ENCODE measurements at places on chromosomes 7 and 10. TPM values are rescaled to one million over a fixed set of nuclear protein-coding genes. Genes with fewer than 3 reads are reported as not detected.

- H3K36me3 ChIP-seq: no peaks in the 10 kb centered on the region
- no peaks in the 10 kb centered on the region for H3K4me1 ChIP-seq
- no peak overlapping the region for H3K4me3 ChIP-seq
- H3K27me3 ChIP-seq: no peaks in the 10 kb centered on the region
- H3K27ac ChIP-seq: no peak overlapping the region
- no peak for DNase-seq
Measured at GRCh38 chr7:106731646-106732444, 70.9 kb upstream of the CCDC71L start.

- no peaks in the 10 kb centered on the region for H3K36me3 ChIP-seq
- peak; percentile 64 for DNase-seq
- H3K27ac ChIP-seq: peak overlapping the region; percentile 62
- no peaks in the 10 kb centered on the region for H3K27me3 ChIP-seq
- no peaks in the 10 kb centered on the region for H3K4me1 ChIP-seq
- H3K4me3 ChIP-seq: no peak overlapping the region
Measured at GRCh38 chr10:113073549-113074189, 123.6 kb downstream of the TCF7L2 start.

DNA sequence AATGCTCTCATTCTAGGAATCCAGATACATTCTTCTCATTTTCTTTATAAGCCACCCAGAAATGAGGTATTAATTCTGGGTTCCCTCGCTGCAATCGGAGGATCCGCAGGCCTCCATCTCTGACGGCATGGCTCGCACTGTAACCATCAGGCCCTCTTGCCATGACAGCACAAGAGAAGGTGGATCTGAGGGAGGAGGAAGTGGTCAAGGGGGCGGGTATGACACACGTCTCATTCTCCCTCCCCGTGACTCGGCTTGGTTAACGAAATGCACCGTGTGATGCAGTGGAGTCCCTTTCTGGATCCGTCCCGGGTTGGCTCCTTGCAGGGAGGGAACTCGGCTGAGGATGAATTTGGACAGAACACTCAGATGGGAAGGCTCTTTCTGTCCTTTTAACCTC, 280.2 kb downstream of the TCERG1L start:
- H3K27ac ChIP-seq: no peak overlapping the region
- DNase-seq: no peak
- no peak overlapping the region for H3K4me3 ChIP-seq

GRCh38 chr7:117017702-117018266, 64.5 kb downstream of the ST7 start:
- no peak overlapping the region for H3K27ac ChIP-seq
- no peak for DNase-seq
- no peaks in the 10 kb centered on the region for H3K27me3 ChIP-seq
- no peak overlapping the region for H3K4me3 ChIP-seq
- H3K4me1 ChIP-seq: no peaks in the 10 kb centered on the region

- no peak for DNase-seq
- H3K27ac ChIP-seq: no peak overlapping the region
Measured at GRCh38 chr7:157784979-157785441, 448.2 kb downstream of the DNAJB6 start.

GRCh38 chr7:157853076-157853788, 516.4 kb downstream of the DNAJB6 start:
- no peak overlapping the region for H3K4me3 ChIP-seq
- no peaks in the 10 kb centered on the region for H3K27me3 ChIP-seq
- H3K36me3 ChIP-seq: no peaks in the 10 kb centered on the region

- H3K4me1 ChIP-seq: no peaks in the 10 kb centered on the region
- H3K27ac ChIP-seq: no peak overlapping the region
- H3K27me3 ChIP-seq: no peaks in the 10 kb centered on the region
Measured at GRCh38 chr7:81632418-81632817, 137.4 kb downstream of the HGF start.

- no peaks in the 10 kb centered on the region for H3K4me1 ChIP-seq
- no peak overlapping the region for H3K27ac ChIP-seq
- H3K4me3 ChIP-seq: no peak overlapping the region
- no peaks in the 10 kb centered on the region for H3K36me3 ChIP-seq
- H3K27me3 ChIP-seq: no peaks in the 10 kb centered on the region
Measured at GRCh38 chr10:117477961-117478670, 64.4 kb upstream of the EMX2 start.

DNA sequence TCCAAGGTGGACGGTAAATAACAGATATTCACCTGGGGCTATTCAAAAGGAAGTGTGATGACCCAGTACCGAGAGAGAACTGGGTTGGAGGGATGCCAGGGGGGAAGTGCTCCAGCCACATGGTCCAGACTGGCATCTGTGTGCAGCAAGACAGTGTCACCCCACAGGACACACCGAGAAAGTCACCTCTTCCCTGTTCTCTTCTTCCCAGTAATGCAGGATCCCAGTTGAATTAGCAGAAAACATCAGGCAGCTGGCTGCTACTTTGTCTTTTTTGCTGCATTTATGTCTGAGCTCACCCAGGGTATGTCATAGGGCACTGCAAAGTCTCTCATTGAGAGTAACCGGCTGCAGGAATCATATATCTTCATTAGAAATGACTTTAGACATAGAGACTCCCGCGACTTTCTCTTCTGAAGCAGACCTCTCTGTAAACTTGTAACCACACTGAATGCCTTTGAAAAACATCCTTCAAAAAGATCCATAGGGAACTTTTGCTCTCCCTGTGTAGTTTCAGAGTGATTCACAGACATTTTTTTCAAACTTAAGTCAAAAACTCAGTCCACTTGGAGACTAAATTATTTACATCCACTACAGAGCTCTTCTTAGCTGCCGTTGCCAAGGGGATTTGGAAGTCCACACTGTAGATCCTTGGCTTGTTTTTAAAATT, 609.0 kb upstream of the DPP6 start:
- no peak for DNase-seq
- H3K36me3 ChIP-seq: no peaks in the 10 kb centered on the region
- H3K4me3 ChIP-seq: no peak overlapping the region
- H3K27me3 ChIP-seq: no peaks in the 10 kb centered on the region
- no peaks in the 10 kb centered on the region for H3K4me1 ChIP-seq

DNA sequence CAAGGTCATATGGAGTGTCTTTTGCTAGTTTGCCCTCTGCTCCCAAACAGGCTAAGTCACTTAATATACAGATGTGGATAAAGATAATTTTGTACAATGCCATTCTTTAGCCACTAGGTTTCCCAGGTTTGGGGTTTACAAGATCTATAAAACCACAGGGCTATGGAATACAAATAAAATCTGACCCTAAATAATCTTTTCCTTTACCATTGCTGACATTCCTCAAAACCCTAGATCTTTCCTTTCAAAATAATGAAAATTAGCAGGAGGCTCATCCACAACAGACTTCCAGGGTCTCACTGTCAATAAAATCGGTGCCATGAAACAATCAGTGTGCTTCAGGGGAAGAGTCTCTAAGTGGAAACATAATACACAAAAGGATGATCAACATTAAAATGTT, 148.4 kb downstream of the CPEB3 start:
- no peak for DNase-seq
- H3K27ac ChIP-seq: no peak overlapping the region
- no peaks in the 10 kb centered on the region for H3K36me3 ChIP-seq
- no peaks in the 10 kb centered on the region for H3K4me1 ChIP-seq
- no peaks in the 10 kb centered on the region for H3K27me3 ChIP-seq

DNA sequence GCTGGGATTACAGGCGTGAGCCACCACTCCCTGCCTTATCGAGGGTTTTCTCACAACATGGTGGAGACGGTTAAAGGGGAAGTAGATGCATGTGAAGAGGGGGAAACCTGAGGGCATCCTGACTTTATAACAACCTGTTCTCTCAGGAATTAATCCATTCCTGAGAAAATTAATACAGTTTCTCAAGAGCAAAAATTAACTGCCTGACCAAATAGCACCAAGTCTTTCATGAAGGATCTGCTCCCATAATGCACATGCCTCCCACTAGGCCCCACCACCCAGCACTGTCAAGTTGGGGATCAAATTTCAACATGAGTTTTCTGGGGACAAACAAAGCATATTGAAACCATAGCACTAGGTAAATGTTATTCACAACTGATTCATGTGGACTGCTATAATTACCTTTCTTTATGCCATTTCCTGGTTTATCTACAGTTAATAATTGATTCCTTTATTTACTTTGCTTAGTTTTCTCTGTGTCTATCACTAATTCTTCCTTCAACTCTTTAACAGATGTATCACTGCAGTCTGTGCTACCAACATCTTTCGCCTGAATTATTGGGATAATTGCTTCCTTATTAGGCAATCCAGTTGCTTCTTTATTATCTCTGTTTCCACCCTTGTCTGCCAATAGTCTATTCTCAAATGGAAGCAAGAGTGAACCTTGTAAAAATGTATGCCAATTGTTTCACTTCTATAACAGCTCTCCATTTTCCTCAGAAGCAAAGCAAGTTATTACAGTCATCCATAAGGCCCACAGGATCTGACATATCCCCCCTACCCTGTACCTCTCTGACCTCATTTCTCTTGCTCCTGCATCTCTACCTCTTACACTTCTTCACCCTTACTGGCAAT, 12.9 kb upstream of the MICU1 start:
- H3K36me3 ChIP-seq: no peaks in the 10 kb centered on the region
- DNase-seq: no peak
- H3K27ac ChIP-seq: no peak overlapping the region
- H3K4me3 ChIP-seq: no peak overlapping the region
- no peaks in the 10 kb centered on the region for H3K4me1 ChIP-seq

DNA sequence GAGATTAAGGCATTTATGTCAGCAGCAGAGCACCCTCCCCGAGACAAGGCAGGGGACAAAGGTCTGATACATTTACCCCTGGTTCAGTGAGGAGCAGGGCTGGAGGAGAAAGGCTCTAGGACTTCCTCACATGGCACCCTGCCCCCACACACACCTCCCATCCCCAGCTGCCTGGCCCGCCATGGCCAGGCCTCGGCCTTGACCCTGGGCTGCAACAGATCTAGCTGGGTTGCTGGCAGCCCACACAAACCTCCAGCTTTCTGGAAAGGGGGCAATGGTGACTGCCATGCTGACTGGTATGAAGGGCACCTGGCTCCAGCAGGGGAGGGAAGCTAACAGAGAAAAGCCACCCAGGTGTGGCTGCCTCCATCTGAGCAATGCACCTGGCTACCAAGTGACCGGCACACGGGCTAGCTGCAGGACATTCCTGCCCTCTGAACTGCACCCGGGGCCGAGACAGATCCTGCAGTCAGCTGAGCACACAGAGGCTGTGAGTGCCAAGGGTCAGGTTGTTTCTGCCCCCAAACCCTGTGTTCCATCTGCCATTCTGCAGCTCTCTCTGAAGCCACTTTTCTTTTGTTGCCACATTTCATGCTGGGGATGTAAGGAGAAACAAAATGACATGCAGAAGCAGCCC, 85.8 kb upstream of the LRRC18 start:
- H3K27ac ChIP-seq: peak overlapping the region; percentile 85
- no peaks in the 10 kb centered on the region for H3K36me3 ChIP-seq
- H3K27me3 ChIP-seq: no peaks in the 10 kb centered on the region
- no peak overlapping the region for H3K4me3 ChIP-seq
- DNase-seq: no peak

The GCC1 gene
- 17.8 TPM for total RNA-seq

The EEPD1 gene
- total RNA-seq: 6.4 TPM

The LEP gene
- 48.2 TPM for total RNA-seq

The PRPS1L1 gene
- total RNA-seq: not detected

The COL13A1 gene
- 0.80 TPM for total RNA-seq

The SFRP4 gene
- total RNA-seq: 27.2 TPM

The METTL27 gene
- total RNA-seq: 10.6 TPM

The CDHR1 gene
- 0.15 TPM for total RNA-seq

The TMEM130 gene
- total RNA-seq: 0.88 TPM

The SVOPL gene
- total RNA-seq: not detected
